NCI-H226 (cell line): ENCODE measurements at places on chromosomes 2 and 18.

DNA sequence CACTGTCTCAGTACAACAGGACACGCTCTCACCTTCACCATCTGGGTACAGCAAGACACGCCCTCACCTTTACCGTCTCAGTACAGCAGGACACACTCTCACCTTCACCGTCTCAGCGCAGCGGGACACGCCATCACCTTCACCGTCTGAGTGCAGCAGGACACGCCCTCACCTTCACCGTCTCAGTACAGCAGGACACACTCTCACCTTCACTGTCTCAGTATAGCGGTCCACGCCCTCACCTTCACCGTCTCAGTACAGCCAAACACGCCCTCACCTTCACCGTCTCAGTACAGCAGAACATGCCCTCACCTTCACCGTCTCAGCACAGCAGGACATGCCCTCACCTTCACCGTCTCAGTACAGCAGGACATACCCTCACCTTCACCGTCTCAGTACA is 109.9 kb upstream of the CTDP1 start:
- DNase-seq: no peak

GRCh38 chr2:9285921-9286320 is 79.3 kb downstream of the ASAP2 start:
- DNase-seq: no peak

DNA sequence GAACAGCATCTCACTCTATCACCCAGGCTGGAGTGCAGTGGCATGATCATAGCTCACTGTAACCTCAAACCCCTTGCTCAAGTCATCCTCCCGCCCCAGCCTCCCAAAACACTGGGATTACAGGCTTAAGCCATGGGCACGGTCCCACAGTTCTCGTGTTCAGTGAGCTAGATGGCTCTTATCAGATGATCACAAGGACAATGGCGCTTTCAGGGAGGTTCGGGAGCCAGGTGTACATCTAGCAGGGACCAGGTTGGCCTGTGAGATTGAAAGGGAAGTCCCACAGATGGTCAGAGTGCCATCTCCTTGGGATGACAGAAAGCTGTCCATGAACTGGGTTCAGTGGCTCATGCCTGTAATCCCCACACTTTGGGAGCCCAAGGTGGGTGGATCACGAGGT is 14.1 kb upstream of the FHOD3 start:
- DNase-seq: no peak

- DNase-seq: no peak
Measured at GRCh38 chr2:231632559-231633142, 40.0 kb downstream of the TEX44 start.

DNA sequence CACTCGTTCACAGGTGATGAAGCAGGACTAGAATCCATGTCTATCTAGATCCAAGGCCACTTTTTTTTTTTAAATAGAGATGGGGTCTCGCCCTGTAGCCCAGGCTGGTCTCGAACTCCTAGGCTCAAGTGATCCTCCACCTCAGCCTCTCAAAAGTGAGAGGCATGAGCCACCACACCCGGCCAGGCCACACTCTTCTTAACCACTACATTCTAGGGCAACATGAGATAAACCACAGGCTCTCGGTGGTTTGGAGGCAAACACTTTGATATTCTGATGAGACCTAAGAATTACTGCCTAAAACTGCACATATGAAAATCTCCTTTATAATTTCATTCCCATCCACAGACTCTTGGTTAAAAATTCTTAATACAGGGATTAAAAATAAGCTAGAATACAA is 51.8 kb downstream of the USP34 start:
- no peak for DNase-seq

GRCh38 chr18:63433334-63433866 is 11.1 kb upstream of the VPS4B start:
- peak; percentile 22 for DNase-seq

DNA sequence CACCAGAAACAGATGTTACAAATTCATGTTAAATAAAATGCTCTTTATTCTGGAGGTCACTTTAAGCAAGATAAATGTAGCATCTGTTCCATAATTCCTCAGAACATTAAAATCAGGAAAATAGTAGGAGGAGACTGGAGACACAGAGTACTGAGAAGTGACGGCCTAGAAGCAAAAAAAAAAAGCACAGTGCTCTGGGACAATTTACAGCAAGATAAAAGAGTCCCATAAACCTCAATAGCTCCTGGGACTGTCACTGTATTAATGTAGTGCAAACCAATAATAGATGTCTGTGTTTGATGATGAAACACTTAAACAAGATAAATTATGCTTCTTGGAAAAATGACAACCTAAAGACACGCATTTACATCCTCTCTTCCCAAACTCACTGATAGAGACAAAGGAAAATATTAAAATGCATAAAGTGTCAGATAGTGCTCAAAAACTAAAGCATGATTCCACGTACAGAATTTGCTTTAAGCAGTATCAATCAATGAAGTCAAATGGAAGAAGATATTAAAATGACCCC is 338.8 kb upstream of the REG3G start:
- DNase-seq: no peak

DNA sequence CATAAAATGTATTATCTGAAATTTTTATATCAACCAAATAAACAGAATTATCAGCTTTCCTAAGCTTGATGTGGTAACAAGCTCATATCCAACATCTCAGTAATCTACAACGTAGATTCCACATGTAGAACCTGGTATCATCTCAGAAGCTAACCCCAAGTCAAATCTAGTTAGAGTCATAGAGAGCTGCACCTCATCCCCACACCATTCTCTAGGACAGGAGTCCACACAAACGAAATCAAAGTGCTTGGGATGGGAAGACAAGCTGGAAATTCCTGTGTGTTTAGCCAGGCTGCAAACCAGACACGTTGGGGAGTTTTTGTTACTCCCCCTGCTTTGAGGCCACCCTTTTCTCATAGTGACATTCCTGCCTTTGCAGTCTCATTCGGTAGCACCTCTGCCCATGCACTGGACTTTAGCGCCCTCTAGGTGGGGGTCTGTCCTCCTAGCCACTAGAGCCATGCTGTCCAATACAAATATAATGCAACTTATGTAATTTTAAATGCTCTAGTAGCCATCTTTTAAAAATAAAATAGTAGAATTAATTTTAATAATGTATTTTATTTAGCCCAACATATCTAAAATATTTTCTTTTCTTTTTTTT is 28.1 kb upstream of the SATB2 start:
- DNase-seq: peak; percentile 1

- peak; percentile 75 for DNase-seq
Measured at GRCh38 chr2:226426292-226426736, 373.3 kb downstream of the IRS1 start.

- DNase-seq: no peak
Measured at GRCh38 chr2:46387292-46387691, 90.1 kb downstream of the EPAS1 start.

DNA sequence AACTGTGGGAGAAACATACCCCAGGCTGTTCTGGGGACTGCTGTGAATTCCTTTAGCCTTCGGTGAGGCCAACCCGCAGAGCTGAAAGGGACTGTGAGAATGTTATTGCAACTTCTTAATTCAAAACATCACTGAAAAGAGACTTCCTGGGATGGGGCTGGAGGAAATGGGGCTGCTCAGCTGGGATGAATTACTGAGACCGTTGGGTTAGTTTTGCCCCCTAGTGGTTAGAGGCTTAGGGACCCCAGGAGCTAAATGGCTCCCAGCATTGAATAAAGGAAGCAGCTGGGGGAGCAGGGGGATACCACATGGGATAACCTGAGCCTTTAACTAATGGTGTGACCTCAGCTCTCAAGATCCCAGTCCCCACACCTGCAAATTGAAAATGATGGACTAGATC is 941.1 kb upstream of the FANCL start:
- DNase-seq: no peak

GRCh38 chr2:34909992-34910705 is 1311.0 kb upstream of the FAM98A start:
- no peak for DNase-seq

- DNase-seq: no peak
Measured at GRCh38 chr2:213121690-213122089, 29.7 kb downstream of the IKZF2 start.

- no peak for DNase-seq
Measured at GRCh38 chr18:11514267-11514666, 95.1 kb upstream of the SLC35G4 start.

GRCh38 chr2:238846628-238847418 is 1.1 kb upstream of the TWIST2 start:
- DNase-seq: no peak

- no peak for DNase-seq
Measured at GRCh38 chr18:48962994-48963561, 12.3 kb upstream of the SMAD7 start.

DNA sequence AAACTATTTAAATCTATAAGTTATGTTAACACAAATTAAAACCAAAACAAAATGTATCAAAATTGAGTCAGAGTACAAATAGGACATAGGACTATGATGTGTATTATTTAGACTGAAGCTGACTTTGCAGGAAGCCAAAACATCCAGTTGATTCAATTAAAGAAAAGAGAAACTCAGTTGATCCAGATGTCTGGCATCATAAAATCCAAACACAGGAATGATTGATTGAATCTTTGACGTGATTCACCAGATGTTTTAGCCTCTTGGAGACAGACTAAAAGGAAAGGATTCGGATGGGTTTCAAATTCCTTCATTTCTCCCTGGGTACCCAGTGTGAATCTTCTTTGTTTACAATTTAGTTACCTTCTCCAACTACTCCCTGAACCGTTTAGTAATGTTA is 272.9 kb downstream of the IRS1 start:
- no peak for DNase-seq

- no peak for DNase-seq
Measured at GRCh38 chr2:127594116-127594591, 51.8 kb upstream of the GPR17 start.

GRCh38 chr2:121746071-121746578 is 9.3 kb upstream of the TSN start:
- DNase-seq: peak; percentile 20

GRCh38 chr2:240986787-240987411 is 11.5 kb upstream of the SNED1 start:
- no peak for DNase-seq

DNA sequence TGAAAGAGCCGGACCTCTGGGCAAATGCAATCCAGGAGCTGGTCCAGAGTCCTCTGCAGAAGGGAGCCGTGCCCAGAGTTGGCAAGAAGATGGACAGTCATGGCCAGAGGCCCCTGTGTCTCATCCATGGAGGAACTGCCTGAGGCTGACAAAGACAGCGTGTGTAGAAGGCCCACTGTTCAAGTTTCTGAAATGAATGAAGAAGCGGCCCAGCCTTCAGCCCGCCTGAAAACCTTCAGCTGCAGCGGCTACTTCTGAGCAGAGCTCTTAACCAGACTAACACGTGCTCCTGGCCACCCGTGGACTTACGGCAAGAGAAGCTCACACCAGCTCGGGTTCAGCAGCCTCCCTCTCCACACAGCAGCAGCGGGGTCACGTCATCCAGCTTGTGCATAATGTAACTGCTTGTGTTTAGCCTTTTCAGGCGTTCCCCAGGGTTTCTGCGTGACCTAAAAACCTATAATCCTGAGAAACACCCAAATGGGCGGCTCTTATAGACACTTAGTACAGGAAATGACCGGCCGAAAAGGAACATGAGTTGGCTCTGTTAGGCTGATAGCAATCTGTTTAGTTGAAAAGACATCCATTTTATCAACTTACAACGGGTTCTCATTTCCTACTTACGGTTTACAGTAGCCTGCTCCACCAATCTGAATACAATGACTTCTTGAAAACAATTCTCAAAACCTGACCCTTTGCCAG is at the start of gene FAM124B:
FAM124B (minus strand) TSS at position 467 of the 702 bp plus-strand sequence; CDS start at position 128, 339 bp downstream.
- no peak for DNase-seq

GRCh38 chr2:120930864-120931263 is 195.2 kb downstream of the GLI2 start:
- DNase-seq: no peak

DNA sequence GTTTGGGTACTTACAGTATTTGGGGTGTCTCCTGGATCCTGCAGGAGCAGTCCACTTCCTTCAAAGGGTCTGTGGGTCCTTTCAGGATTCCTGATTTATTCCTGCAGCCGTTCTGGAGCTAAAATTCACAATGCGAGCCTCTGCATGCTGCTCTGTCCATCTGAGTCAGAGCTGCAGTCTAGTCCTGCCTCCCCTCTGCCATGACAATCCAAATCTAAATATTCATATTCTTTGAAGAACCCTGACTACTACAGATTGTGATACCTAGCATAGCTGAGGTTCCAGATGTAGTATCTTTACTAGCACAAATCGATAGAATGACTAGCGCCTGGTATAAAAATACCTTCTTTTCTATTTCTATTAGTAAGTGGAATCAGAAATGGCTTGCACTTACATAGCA is 31.3 kb upstream of the GAREM1 start:
- no peak for DNase-seq

- DNase-seq: no peak
Measured at GRCh38 chr2:192060161-192060560, 134.6 kb downstream of the TMEFF2 start.

GRCh38 chr2:186751790-186752189 is 57.9 kb downstream of the FAM171B start:
- no peak for DNase-seq

GRCh38 chr2:163370169-163370886 is 365.5 kb downstream of the FIGN start:
- DNase-seq: no peak

DNA sequence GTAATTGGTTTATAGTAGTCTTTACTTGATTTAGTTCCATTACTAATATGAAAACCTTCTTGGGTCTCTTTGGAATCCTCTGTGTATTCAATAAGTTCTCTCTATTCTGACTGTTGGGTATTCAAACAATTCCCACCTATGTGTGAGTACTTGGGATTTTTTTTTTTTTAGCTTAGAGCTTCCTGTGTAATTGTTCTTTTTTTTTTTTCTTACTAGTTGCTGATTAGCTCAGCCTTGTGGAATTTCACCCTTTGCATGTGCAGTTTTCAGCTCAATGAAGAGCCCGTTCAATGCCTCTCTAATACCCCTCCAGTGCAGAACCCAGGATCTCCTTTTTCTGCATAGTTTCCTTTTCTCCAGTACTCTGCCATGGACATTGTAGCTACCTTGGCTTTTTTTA is 339.1 kb upstream of the GALNT5 start:
- DNase-seq: peak; percentile 41

- no peak for DNase-seq
Measured at GRCh38 chr2:225431105-225431863, 31.8 kb downstream of the NYAP2 start.

- DNase-seq: no peak
Measured at GRCh38 chr2:226873051-226873620, 37.3 kb downstream of the RHBDD1 start.

GRCh38 chr2:42421601-42422239 is 60.7 kb upstream of the COX7A2L start:
- no peak for DNase-seq

DNA sequence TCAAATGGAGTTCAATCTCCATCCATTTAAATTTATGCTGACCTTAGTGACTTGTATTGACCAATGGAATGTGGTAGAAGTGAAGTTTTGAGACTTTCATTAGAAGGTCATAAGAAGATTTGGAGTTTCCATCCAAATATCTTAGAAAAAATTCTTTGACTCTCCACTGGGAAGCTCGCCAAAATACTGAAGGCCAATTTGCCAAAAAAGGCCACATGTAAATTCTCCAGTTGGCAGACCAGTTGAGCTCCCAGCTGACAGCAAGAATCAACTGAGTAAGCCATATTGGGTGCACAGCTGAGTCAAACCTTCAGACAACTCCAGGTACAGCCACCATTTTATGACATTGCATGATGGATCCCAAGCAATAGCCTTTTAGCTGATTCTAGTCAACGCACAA is 228.3 kb upstream of the SETBP1 start:
- DNase-seq: no peak
